ENCODE measurements at places on chromosomes 1 and 21.

DNA sequence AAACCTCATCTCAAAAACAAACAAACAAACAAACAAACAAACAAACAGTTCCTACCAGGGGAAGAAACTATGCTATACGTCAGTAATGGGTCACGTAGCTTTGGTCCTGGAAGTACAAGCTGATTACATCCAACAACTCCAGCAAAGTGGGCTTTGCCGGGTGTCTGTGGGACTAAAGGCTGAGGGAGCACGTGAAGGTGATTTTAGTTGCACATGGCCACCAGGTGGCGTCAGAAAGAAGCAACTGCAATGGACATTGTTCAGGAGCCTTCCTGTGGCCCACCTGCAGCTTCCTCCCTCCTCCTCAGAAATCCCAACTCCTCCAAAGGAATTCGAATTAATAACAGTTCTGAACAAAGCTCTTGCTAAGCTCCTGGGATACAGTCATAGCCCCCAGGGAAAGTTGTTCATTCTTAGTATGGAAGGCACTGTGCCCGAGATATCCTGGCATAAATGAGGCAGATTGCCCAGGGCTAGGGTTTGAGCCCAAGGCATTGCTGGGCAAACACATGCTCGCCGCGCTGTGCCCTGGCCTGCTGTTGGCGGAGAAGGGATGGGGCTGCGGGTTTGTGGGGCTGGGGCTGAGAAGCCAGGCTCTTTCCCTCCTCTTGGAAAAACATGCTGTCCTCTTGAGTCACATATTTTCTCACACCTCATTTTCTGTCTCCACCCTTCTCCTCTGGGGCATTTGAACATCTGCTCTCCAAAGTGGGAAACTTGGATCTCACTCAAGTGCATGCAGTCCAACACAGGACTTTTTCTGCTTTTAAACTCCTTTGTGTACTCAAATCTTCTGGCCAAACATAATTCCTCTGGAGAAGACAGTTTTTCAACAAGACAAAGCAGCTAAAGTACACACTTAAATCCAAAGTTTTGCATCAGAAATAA is 28.6 kb downstream of the AKNAD1 start:
- no peak for DNase-seq

DNA sequence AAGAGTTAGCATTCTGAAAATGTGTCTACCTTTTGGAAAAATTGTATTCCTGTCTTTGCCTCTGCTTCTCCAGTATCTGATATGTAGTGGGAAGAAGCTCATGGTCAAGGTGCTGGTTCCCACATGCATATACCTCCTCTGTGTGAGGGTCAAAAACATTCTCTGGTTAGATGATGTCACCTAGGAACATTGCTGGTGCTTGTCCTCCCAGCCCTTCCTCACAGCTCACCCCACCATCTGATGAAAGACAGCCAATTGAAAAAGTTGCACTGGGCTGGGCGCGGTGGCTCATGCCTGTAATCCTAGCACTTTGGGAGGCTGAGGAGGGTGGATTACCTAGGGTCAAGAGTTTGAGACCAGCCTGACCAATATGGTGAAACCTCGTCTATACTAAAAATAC is 154.4 kb downstream of the NR5A2 start:
- no peak for DNase-seq

DNA sequence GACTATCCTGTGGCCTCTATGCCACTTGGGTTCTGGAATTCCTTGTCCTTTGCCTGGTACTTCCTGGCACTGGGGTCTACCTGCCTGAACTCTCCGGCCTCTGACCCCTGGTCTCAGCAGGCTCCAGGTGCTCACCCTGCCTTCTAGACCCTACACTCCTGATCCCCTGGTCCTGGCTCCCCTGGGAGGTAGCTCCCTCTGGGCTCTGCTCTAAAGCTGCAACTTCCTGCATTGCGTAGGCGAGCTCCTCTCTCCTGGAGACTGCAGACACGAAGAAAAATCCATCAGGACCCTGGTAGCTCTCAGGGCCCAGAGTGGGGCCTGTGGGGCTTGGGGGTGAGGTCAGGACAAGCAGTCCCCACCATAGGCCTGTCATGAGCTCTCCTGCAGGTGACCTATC is 7.8 kb upstream of the PLEKHG5 start:
- DNase-seq = no peak

DNA sequence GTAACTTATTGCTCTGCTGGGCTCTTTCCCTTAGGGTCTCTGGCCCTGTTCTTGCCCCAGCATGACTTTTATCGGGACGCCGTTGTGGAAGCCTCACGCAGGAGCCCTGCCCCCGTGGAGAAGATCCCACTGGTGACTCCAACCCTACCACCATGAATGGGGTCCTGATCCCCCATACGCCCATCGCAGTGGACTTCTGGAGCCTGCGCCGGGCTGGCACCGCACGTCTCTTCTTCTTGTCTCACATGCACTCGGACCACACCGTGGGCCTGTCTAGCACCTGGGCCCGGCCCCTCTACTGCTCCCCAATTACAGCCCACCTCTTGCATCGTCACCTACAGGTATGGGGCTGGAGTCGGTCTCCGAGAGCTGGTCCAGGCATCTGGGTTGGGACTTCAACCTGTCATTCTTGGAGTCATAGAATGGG is 322 bp downstream of the DCLRE1B start:
- DNase-seq = no peak

GRCh38 chr1:214709241-214709640 is 106.2 kb downstream of the CENPF start:
- DNase-seq = no peak

DNA sequence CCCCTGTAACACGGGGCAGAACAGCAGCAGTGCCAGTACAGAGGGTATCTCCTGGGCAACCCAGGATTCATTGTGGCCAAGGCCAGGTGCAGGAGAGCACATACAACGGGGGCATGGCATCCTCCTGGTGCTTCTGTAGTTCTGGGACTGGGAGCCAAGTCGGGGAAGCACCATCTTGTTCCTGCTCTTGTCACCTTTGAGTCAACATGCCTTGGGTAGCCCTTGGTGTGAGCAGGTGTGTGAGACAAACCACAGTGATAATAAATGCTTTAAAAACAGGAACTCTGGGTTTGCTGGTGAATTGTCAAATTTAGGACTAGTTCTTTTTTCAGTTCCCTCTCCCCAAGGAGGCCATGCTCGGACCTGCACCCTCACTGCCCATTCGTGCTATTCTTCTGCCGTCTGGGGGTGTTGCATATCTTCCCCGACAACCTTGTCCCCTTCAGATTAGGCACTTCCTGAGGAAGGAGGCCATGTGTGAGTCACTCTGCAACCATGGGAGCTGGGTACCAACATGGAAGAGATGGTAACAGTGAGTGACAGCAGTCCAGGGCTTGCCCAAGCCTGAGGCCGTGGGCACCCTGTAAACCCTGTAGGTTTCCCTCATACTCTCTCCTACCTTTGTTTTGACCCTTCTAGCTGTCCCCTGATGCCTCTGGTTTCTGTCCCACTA is 150.2 kb downstream of the GRIK3 start:
- DNase-seq = no peak
